ENCODE measurements at places on chromosomes 16 and 17. TPM values are rescaled to one million over a fixed set of nuclear protein-coding genes. Genes with fewer than 3 reads are reported as not detected.

DNA sequence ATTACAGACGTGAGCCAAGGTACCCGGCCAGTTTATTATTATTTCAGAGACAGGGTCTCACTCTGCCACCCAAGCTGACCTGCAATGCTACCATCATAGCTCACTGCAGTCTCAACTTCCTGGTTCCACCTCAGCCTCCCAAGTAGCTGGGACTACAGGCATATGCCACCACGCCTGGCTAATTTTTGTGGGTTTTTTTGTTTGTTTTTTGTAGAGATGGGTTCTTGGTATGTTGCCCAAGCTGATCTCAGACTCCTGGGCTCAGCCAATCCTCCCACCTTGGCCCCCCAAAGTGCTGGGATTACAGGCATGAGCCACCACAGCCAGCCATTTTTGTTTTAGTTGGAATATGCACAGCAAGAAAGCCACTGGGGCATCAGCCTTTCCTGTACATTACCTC lies 115.7 kb downstream of the MRM1 start:
- no peak for DNase-seq

FOXL1 gene
- total RNA-seq: 0.09 TPM

ADAD2 gene
- not detected for total RNA-seq

DNA sequence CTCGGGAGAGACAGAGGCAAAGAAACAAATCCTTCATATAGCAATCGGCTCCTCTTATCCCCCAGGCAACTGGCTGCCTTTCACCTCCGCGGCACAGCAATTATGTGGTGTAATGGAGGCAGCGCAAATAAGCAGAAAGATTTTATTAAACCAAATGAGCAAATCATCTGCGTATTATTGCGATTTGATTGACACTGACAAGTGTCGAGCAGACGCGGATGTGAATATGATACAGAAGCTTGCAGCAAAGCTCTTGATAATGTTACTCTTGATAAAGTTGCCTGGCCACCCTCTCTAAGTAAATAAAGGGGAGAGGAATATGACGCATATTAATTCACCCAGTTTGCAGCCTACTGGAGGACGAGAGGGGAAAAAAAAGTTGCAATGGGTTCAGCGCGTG lies 26.5 kb upstream of the AKTIP start:
- DNase-seq: no peak

Data from neural crest cell (in vitro differentiated cells).